ENCODE measurements at places on chromosomes 3 and 15. TPM values are rescaled to one million over a fixed set of nuclear protein-coding genes. Genes with fewer than 3 reads are reported as not detected.

CIB2 gene
- total RNA-seq = 2.2 TPM

FOXL2NB gene
- not detected for total RNA-seq

GRCh38 chr3:107028086-107028485 lies 349.2 kb upstream of the CCDC54 start:
- no peaks in the 10 kb centered on the region for H3K4me1 ChIP-seq
- H3K27ac ChIP-seq = no peak overlapping the region
- H3K36me3 ChIP-seq = no peaks in the 10 kb centered on the region
- H3K27me3 ChIP-seq = no peaks in the 10 kb centered on the region
- H3K4me3 ChIP-seq = no peak overlapping the region

DNA sequence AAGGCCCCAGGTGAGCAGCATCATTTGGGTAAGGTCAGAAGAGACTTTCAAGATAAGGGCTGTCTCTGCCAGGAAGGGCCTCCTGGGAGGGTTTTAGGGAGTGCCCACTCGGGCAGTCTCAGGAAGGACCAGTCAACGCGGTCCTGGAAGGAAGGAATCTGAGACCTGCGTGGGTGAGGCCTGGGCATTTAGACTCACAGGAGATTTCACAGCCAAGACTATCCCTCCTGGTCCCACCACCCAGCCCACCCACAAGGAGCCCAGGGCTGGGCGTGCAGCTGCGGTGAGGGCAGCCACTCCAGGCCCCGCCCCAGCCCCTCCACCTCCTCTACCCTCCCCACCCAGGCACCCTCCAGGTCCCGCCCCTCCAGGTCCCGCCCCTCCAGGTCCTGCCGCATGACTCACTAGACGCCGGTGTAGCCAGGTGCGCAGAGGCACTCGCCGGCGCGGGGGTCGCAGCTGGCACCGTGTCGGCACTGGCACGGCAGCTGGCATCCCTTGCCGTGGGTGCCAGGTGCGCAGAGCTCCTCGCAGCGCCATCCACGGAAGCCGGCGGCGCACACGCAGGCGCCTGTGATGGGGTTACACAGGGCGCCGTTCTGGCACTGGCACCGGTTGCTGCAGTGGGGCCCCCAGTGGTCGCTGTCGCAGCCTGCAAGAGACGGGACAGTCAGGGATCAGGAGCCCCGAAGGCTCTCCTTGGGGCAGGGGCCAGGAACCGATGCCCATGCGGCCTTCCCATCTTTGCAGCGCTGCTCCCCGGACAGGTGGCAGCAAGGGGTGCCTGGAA lies 112.7 kb downstream of the RAB11A start:
- H3K4me1 ChIP-seq = peaks cover 9% of the 10 kb centered on the region
- H3K4me3 ChIP-seq = peak overlapping the region; percentile 34
- H3K27me3 ChIP-seq = peaks cover 32% of the 10 kb centered on the region
- no peaks in the 10 kb centered on the region for H3K36me3 ChIP-seq

DNA sequence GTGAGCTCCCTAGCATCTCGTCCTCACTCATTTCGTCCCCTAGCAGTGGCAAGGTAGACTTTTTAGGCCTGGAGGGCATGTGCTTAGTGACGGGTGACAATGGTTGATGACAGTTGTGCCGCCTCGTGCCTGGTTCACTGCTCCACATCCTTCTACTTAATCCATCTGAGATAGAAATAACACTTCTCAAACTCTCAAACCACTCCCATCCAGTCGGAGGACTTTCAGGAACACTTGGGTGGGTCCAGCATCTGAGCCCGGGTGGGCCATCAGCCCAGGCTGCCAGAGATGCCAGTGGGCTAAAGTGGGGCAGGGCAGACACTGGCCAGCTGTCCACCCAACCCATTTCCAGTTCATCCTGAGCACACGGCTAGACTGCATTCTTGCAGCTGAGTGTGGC lies 79.7 kb upstream of the SMAD3 start:
- no peak overlapping the region for H3K4me3 ChIP-seq
- no peaks in the 10 kb centered on the region for H3K27me3 ChIP-seq
- no peaks in the 10 kb centered on the region for H3K36me3 ChIP-seq
- H3K4me1 ChIP-seq = no peaks in the 10 kb centered on the region
- H3K27ac ChIP-seq = no peak overlapping the region

GRCh38 chr3:138945709-138946662 lies 951 bp downstream of the FOXL2 start:
- H3K36me3 ChIP-seq = no peaks in the 10 kb centered on the region
- peak overlapping the region; percentile 41 for H3K4me3 ChIP-seq
- no peak overlapping the region for H3K27ac ChIP-seq
- peaks cover 46% of the 10 kb centered on the region for H3K4me1 ChIP-seq
- H3K27me3 ChIP-seq = peaks cover 99% of the 10 kb centered on the region
- DNase-seq = no peak

DNA sequence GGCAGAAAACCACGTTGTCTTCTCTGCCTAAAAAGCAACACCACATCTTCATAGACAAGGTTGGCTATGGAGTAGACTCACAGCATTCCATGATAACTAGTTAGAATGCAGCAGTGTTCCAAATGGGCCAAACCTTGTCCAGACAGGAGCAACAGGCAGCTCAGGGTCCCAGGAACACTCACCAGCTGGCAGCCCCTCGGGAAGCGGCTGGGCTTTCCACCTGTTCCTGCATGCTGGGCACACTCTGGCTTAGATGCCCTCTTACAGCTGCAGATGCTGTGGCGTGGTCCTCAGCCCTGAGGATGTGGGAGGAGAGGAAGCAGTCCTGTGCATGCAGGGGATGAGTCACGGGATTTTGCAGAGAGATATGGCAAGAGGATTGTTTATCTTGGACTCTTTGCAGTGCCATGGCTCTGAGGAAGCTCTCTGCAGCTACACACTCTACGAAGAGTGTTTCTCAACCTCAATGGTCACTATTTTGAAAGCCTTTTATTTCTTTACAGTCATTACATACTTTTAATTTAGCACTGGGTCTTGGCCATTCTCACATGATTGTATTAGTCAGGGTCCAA lies 11.3 kb downstream of the NRROS start:
- DNase-seq = no peak
- H3K4me3 ChIP-seq = no peak overlapping the region
- H3K27ac ChIP-seq = peak overlapping the region; percentile 51
- H3K27me3 ChIP-seq = no peaks in the 10 kb centered on the region
- peaks cover 19% of the 10 kb centered on the region for H3K36me3 ChIP-seq

GRCh38 chr3:123952844-123953520 lies 8.0 kb downstream of the CCDC14 start:
- no peak overlapping the region for H3K4me3 ChIP-seq
- H3K27ac ChIP-seq = no peak overlapping the region
- H3K36me3 ChIP-seq = peaks cover 41% of the 10 kb centered on the region
- no peaks in the 10 kb centered on the region for H3K27me3 ChIP-seq
- DNase-seq = no peak

DNA sequence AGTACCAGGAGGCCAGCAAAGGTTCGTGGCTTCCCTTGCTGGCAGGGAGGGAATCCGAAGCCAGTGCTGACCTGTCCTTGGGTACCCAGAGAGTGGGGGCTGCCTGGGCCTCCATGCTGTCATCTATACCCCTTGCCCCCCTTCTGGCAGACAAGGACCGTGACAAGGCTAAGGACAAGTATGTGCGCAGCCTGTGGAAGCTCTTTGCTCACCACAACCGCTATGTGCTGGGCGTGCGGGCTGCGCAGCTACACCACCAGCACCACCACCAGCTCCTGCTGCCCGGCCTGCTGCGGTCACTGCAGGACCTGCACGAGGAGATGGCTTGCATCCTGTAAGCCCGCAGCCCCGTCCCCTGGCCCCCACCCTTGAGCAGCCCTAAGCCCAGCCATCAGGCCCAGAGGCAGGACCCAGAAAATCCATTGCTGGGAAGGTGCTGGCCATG lies 2.8 kb downstream of the FES start:
- H3K27ac ChIP-seq = no peak overlapping the region
- peaks cover 38% of the 10 kb centered on the region for H3K4me1 ChIP-seq
- no peak for DNase-seq
- peaks cover 58% of the 10 kb centered on the region for H3K36me3 ChIP-seq
- H3K4me3 ChIP-seq = no peak overlapping the region

Measured in lower lobe of right lung (tissue), 2 donors.